ENCODE measurements at places on chromosomes 7 and 10.

- DNase-seq, result peak; percentile 76
Observed at GRCh38 chr7:133481676-133482075, 228.8 kb downstream of the EXOC4 start.

- DNase-seq, result no peak
Observed at GRCh38 chr10:6020826-6021225, 41.3 kb downstream of the IL2RA start.

DNA sequence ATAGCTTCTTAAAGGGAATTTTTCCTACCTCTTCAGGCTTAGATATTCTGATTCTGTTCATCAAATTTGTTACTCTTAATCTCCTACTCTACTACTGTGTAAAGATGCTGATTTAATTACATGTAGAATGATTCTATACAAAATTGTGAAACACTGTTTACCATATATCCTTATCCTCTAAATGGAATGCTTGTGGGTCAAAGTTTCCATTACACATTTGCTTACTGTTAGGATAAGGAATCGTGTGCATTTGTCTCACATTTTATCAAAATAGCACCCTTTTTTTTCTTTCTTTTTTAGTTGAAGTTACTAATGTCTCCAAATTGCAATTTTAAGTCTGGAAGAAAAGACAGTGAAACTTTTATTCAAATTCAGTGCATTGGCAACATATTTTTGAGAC is 65.3 kb downstream of the TFEC start:
- DNase-seq, result no peak

DNA sequence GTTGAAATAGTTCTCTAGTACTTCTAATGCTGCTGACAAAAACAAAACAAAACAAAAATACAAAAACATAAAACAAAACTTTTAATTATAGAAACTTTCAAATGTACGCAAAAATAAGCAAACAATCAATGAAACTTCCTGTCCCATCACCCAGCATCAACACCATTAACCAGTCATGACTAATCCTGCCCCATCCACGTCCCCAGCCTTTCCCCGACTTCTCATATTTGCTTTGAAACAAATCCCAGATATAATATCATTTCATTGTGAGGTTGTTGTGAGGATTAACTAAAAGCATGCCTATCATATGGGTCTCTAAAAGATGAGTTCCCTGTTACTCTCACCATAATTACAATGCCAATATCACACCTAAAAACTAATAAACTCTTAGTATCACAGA is 55.7 kb downstream of the CSTF2T start:
- peak; percentile 23 for DNase-seq

- peak; percentile 92 for DNase-seq
Observed at GRCh38 chr10:110500515-110500905, 2.8 kb downstream of the DUSP5 start.

DNA sequence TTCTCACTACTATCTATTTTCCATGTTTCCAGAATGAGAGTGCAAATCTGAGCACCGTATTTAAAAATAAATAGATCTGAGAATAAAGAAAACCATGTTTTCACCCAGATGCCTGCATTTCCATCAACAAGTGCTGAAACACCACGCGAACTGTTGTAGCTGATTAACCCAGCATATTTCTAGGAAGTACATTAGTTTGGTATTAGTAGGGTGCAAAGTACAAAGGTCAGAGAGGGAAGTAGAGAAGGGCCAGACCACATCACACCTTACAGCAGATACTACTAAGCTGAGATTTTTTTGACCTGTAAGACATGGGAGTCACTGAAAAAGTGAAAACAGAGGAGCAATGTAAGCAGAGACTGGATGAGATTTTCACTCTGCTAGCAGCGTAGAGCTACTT is 181.3 kb downstream of the IMMP2L start:
- DNase-seq, result no peak

- DNase-seq, result no peak
Observed at GRCh38 chr7:150357270-150357669, 11.4 kb upstream of the REPIN1 start.

GRCh38 chr7:43669286-43670081 is 59.8 kb downstream of the COA1 start:
- no peak for DNase-seq

GRCh38 chr7:105719395-105719794 is 138.1 kb upstream of the EFCAB10 start:
- DNase-seq, result no peak

DNA sequence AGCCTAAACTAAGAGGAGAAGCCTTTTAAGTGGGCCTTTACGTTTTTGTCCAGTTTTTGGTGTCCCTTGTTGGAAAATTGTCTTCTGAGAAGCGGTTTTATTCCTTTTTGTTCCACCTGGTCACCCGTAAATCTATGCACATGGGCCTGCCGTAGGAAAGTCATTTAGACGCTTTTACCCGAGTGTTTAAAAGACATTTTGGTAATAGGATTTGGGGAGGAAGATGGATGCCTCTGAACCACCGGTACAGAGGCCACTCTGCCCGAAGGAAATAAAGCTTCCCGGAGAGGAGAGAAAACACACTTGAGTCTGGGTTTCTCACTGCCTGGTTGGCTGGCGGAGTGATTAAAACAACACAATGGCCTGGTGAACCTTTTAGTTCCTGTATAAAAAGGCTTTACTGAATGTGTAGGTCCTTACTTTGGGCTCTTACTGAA is 760 bp downstream of the THNSL1 start:
- peak; percentile 24 for DNase-seq

- no peak for DNase-seq
Observed at GRCh38 chr10:89566992-89567391, 31.6 kb upstream of the SLC16A12 start.

GRCh38 chr7:118183428-118183785 is 557 bp upstream of the LSM8 start:
- no peak for DNase-seq

DNA sequence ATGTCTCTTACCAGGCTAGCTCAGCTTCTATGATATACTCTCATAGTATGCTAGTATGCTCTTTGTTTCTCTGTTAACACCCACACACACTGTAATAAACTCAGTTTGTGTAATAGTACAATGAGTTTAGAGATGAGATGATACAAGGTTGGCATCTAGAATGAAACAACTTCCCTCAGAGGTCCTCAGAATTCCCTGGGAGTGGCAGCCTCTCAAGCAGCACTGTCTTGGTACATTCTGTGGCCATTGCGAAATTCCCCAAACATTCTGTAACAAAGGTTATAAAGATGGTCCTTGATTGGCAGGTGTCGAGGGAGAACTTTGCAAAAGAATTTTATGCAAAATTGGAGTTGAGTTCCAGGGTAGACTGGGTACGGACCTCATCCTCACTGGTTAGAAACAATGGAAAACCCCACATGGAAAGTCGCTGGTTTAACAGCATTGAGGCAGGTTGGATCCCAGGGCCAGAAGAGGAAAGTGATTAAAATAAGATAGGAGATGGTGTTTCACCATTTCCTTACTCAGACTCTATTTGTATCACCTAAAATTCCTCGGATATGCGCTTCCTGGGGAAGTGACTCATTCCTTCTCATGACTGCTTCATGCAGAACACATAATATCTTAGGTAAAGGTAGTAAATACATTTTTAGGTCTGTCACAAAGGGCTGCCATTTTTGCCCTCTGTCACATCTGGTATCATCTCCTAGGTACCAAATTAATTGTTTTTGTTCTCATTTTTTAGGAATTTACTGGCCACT is 657.8 kb downstream of the SORCS1 start:
- DNase-seq, result no peak

DNA sequence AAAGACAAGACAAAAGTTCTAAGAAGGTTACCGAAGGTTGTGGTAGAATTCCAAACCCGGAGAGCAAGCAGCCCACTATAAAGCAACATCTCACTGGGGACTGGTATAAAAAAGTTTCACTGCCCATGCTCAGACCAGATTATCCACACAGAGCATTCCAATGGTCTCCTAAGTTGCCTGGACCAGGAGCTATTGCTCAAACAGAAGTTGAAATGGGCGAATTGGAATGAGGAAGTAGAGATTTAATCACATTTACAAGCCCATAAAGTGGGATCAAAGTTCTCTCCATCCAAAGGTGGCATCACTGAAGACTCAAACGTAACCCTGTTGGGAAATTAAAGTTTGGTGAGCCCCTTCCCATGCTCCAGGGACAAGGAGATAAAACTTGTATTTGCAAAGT is 19.8 kb downstream of the OR2F1 start:
- no peak for DNase-seq

- peak; percentile 12 for DNase-seq
Observed at GRCh38 chr10:18008986-18009385, 57.3 kb downstream of the SLC39A12 start.

DNA sequence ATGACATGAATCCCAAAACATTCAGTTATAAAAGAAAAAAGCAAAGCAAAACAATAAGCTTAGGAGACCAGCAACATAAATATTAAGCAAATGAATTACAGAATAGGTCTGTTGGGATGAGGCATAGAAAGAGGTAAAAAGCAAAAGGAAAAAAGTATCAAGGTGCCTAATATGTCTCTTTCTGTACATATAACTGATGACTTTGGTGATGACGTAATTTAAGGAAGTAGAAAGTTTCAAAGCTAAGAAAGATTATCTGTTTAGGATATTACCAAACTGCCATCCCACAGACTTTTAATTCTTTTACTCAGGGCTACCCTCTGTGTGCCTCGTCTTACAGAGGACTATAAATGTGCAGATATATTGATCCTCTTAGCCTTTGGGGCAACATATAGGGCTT is 1066.5 kb downstream of the SORCS3 start:
- no peak for DNase-seq

- DNase-seq, result peak; percentile 68
Observed at GRCh38 chr7:140316165-140316661, 82.1 kb downstream of the SLC37A3 start.

GRCh38 chr7:30322271-30323005 is 38.0 kb downstream of the ZNRF2 start:
- DNase-seq, result peak; percentile 15

- peak; percentile 78 for DNase-seq
Observed at GRCh38 chr7:43785420-43785819, 26.9 kb downstream of the BLVRA start.

DNA sequence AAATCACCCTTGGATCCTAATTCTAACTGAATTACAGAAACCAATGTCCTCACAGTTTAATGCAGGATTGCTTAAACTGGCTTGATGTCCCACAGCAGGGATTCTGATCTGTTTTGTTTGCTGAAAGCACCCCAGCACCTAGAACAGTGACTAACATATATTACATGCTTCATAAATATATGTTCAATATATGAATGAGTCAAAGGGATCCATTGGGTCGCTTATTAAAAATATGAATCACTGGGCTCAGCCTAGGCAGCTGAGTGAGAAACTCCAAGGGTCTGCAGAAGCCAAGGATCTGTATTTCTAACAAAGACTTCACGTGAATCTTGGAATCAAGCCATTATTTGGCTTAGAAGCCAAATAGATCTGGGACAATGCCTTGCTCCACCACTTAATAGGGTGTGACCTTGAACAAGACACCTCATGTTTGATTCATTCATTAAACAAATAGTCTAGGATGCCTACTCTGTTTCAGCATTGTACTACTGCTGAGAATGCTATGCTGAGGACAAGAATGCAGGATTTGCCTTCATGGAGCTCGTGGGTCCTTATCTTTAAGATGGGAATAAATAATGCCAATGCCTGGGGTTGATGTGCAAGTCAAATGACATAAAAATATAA is 103.4 kb upstream of the DLX6 start:
- no peak for DNase-seq
